ENCODE measurements at places on chromosomes 12 and 14.

DNA sequence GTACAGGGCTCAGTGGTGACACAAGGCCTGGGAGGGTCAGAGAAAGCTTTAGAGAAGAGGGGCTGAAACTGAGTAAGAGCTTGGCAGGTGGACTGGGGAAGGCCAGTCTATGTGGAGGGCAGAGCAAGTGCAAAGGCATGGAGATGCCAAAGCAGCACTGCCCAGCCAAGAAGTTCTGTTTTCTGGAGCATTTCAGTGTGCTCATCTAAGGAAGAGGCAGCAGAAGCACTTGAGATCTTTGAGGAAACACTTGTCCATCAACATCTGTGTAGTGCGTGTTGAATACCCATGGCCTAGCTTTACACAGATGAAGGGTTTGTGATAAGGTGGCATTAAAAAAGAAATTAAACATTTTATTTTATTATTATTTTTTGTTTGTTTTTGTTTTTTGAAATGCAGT, 52.8 kb downstream of the FOS start:
- DNase-seq: no peak

GRCh38 chr12:17371491-17372215, 718.3 kb downstream of the RERGL start:
- no peak for DNase-seq

GRCh38 chr12:59067083-59067482, 146.8 kb upstream of the LRIG3 start:
- peak; percentile 32 for DNase-seq

DNA sequence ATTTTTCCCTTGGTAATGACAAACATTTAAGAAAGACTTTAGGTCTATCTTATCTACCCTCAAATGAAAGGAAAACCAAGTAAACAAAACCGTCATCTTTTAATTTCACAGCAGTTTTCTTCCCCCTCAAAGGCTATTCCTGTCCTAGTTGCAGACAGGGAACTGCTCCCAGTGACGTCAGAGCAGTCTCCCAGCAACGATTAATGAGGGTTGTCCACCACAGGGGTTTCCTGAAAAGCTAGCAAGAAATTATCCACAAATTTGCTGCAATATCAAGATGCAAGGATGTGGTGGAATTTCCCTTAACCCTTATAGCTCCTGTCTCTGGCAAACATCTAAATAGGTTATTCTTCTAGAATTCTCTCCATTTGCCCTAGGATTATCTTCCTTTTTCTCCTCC, 89.1 kb upstream of the STAC3 start:
- peak; percentile 22 for DNase-seq

DNA sequence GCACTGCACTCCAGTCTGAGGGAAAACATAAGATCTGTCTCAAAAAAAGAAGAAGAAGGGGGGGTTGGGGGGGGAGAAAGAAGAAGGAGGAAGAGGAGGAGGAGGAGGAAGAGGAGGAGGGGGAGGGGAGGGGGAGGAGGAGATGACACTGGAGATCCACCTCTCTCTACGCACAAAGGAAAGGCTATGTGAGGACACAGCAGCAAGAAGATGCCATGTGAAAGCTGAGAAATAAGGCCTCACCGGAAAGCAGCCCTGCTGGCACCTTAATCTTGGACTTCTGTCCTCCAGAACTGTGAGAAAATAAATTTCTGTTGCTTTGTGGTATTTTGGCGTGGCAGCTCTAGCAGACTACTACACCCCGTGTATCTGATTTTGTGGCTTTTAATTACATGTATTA, 477.9 kb downstream of the MED13L start:
- no peak for DNase-seq

GRCh38 chr14:52266782-52267181, 716 bp upstream of the PTGDR start:
- DNase-seq: no peak

GRCh38 chr12:90102957-90103652, 394.5 kb upstream of the ATP2B1 start:
- DNase-seq: no peak

GRCh38 chr14:72549026-72549425, 344.9 kb downstream of the DPF3 start:
- DNase-seq: no peak

DNA sequence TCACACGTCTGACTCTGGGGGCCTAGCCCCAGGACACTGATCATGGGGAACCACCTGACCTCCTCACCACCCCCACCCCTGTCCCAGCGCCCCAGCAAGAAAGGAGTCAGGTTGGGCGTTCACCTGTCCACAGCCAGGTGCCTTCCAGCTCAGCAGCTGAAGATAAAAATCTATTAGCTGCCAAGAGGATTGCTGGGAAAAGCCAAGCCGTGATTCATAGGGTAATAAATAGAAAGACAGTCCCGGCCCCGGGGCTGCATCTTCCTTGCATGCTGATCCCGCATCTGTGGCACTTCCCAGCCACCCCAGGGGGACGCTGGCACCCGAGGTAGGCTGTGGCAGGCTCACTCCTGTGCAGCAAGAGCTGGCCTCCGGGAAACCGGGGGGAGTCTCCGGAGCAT, 70.2 kb upstream of the NCOR2 start:
- no peak for DNase-seq

GRCh38 chr12:66697404-66697803, 18.5 kb upstream of the GRIP1 start:
- no peak for DNase-seq

DNA sequence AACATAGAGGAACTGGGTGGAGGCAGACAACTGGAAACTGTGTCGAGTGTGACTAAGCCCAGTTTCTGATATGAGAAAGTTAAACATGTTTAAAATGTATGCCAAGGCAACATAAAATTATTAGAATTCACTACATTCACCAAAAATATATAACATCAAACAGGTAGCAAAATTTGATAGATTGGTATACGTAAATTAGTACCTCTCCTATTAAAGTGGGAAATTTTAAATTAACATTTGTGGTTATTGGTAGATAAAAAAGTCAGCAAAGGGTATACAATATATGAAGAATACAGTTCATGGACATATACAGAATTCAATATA, 53.0 kb downstream of the CCDC91 start:
- DNase-seq: no peak

DNA sequence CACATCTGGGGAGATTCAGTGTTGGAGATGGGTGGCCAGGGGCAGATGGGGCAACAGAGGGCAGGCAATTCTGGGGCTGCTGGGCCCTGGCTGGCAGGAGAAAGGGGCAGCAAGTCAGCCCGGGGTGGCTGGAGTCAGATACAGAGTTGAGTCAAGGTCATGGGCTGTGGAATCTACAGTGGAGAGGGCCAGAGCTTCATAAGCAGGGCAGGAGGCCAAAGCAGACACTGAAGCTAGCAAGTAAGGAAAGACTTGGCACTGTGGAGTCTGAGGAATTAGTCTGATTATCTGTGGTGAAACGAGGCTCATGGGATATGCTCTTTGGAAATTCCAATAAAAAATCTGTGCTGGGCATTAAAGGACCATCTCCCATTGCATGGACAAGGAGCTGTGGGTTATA, 95.5 kb downstream of the TMX1 start:
- DNase-seq: peak; percentile 64

GRCh38 chr12:119576118-119576810, 17.3 kb upstream of the TMEM233 start:
- no peak for DNase-seq

DNA sequence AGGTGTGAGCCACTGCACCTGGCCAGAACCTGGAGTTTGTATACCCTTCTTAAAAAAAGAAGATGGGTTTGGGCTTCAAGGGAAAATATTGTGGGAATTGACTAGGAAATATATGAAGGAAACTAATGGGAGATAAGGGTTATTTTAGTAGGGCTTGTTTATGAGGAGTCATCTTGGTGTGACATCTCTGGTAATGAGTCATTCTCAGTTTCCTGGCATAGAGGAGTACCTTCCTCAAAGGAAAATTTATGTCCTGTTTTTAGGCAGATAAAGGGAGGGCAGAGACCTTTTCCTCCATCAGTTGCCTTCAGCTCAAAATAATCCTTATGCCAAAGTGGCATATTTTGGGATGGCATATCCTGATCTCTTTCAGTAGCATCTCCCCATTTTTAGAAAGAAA, 30.6 kb upstream of the NFKBIA start:
- DNase-seq: no peak

GRCh38 chr12:18275981-18276380, 14.7 kb downstream of the PIK3C2G start:
- no peak for DNase-seq

GRCh38 chr12:123465084-123465483, 7.1 kb downstream of the SNRNP35 start:
- no peak for DNase-seq

GRCh38 chr14:81169711-81170103, 51.1 kb downstream of the GTF2A1 start:
- DNase-seq: no peak

- DNase-seq: no peak
Observed at GRCh38 chr12:111581434-111582132, 17.5 kb downstream of the ATXN2 start.

DNA sequence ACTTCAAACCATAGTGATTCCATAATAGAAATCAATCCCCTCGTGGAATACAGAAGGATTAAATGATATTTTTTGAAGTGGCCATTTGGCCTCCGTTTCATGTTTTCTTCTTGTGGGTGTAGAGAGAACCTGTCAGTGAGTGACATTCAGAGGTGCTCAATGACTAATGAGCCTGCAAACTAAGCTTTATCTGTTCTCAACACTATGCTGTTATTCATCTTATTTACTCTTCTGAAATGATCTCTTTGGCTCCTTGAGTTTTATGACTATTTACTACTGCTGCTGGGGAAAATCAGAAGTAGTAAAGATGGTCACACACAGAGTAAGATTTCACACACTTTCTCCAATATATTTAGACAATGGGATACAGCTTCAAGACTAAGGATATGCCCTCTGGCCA, 30.4 kb downstream of the ATP2B1 start:
- DNase-seq: no peak

GRCh38 chr12:110277530-110278254, 3.4 kb upstream of the ATP2A2 start:
- DNase-seq: no peak

- DNase-seq: peak; percentile 96
Observed at GRCh38 chr14:33647385-33647786, 303.5 kb downstream of the EGLN3 start.

GRCh38 chr12:65188179-65188701, 18.9 kb downstream of the LEMD3 start:
- no peak for DNase-seq

- no peak for DNase-seq
Observed at GRCh38 chr12:109946913-109947312, 46.8 kb downstream of the TCHP start.

DNA sequence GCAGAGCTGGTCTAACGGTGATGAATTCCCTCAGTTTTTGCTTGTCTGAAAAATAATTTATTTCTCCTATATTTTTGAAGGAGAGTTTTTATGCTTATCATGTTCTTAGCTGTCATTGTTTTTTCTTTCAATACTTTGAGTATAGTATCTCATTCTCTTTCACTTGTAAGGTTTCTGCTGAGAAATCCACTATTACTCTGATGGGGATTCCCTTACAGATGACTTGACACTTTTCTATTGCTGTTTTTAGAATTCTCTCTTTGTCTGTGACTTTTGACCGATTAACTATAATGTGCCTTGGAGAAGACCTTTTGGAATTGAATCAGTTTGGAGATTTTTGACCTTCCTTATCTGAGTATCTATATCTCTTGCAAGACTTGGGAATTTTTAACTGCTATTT, 139.6 kb downstream of the PRKD1 start:
- DNase-seq: no peak

DNA sequence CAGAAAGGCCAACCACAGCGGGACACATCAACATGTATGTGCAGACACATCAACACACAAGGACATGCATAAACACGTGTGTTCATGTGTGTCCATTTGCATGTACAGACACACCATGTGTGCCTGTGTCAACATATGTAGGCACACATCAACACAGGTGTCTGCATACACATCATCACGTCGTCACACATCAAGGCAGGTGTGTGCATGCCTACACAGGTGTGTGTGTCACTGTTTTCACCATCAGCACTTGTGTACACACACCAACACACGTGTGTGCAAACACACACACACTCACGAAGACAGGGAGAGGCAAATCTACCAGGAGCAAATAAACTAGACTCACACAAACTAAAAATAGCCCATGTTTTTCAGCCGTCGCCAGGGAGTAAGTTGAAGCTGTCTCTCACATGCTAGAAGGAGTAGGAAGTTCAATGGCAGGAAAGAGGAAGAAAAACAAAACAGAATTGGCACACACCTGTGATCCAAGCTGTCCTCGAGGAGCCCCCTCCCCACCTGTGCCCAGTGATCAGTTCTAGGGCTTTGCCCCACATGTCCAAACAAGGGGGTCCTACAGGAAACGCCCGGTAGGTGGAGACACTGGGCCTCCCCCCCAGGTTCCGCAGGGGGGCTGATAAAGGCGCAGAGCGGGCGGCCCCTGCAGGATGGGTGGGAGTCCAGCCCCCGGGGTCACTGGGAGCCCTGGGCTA, 7.4 kb downstream of the SCARB1 start:
- DNase-seq: no peak

DNA sequence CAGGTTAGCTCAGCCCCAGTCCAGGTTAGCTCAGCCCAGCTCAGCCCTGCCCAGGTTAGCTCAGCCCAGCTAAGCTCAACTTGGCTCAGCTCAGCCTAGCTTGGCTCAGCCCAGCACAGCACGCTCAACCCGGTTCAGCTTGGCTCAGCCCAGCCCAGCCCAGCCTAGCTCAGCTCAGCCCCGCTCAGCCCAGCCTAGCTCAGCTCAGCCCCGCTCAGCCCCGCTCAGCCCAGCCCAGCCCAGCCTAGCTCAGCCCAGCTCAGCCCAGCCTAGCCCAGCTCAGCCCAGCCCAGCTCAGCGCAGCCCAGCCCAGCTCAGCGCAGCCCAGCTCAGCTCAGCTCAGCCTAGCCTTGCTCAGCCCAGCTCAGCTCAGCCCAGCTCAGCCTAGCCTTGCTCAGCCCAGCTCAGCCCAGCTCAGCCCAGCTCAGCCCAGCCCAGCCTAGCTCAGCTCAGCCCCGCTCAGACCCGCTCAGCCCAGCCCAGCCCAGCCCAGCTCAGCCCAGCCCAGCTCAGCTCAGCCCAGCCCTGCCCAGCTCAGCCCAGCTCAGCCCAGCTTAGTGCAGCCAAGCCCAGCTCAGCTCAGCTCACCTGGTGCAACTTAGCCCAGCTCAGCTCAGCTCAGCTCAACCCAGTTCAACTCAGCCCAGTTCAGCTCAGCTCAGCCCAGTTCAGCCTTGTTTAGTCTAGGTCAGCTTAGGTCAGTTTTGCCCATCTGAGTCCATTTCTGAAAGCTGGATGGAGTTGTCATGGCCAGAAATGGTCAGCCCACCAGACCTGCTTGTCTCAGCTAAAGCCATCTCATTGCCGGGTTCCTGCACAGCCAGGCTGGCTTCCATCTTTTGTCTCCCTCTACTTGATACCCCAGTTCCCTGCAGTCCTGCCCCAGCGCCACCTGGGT, 333.6 kb downstream of the TMEM121 start:
- no peak for DNase-seq

DNA sequence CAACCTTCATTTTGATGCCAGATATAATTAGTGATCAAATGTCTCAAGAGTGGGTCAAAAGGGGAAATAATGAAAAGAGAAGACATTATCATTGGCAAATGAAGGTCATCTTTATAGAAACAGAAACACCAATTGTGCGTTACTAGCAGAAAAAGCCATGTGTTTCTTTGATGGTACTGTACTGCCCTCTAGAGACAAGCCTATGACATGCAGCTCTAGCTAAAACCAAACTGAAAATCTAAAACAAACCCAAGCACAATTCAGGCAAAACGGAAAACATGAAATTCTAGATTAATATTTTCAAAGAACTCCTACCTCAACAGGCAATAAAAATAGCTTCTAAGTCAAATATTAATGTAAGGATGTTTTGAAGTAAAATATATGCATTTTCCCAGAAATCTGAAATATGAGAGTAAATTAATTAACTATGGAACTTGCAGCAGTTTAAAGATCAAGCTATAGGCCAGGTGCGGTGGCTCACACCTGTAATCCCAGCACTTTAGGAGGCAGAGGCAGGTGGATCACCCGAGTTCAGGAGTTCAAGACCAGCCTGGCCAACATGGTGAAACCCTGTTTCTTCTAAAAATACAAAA, 115.4 kb downstream of the KLHL28 start:
- DNase-seq: peak; percentile 1

Data from GM04503 (cell line).